Activated CD4-positive, alpha-beta memory T cell treated with anti-CD3 and anti-CD28 coated beads, Interleukin-2, amount 10 ng/mL, durations not matched to agents 7 days and 5 days (primary cell): ENCODE measurements at places on chromosomes 5 and 9. TPM values are rescaled to one million over a fixed set of nuclear protein-coding genes. Genes with fewer than 3 reads are reported as not detected.

FBN2 gene
- not detected for total RNA-seq

C5orf63 gene
- 7.1 TPM for total RNA-seq

ABL1 gene
- total RNA-seq = 30.8 TPM

PCDHGA3 gene
- total RNA-seq = not detected

GRCh38 chr5:93044859-93045666, 536.0 kb downstream of the NR2F1-AS1 start:
- no peak for DNase-seq

DNA sequence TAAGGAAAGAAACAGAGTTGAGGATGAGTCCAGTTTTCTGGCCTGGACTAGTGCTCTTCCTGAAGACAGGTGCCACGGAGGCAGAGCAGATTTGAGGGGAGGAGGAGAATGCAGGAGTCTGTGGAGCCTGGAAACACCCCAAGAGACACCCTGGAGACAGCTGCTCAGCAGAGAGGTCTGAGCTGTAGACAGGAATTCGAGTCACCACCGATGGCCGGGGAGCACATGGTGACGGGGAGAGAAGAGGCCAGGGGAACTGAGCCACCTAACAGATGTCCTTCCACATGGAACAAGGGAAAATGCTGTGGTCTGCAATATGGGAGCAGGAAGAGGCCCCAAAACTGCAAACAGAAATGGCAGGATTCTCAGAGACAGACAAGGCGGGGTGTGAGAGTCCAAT, 22.9 kb downstream of the CPLX2 start:
- DNase-seq = no peak

GRCh38 chr5:83306572-83307241, 164.8 kb upstream of the VCAN start:
- peak; percentile 38 for DNase-seq

- DNase-seq = no peak
These were observed 31.1 kb downstream of the SIL1 start for GRCh38 chr5:139167063-139167462.

DNA sequence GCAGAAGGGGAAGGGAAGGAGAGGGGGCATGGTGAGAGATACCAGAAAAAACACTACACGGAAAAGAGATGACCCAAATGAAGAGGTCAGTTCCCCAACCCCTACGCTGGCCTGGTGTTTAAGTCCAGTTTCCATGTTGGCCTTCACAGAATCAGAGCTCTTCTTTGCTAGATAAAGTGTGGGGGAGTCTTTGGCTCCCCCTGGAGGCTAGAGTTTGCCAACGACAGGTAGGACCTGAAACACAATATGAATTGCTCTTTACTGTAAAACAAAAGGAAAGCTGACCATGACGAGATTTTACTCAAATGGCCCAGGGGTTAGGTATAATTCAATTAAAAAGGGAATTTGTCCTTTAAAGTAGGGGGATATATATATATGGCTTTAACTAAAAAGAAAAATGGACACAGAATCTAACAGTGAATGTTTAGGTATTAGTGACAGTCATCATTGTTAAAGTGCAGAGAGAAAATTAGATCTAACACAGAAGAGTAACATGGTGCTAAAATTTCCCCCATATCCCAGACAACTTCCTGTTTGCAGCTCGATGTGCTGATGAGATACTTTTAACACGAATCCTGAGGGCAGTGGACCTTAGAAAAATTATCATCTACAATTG, 92.0 kb downstream of the SV2C start:
- peak; percentile 72 for DNase-seq

DNA sequence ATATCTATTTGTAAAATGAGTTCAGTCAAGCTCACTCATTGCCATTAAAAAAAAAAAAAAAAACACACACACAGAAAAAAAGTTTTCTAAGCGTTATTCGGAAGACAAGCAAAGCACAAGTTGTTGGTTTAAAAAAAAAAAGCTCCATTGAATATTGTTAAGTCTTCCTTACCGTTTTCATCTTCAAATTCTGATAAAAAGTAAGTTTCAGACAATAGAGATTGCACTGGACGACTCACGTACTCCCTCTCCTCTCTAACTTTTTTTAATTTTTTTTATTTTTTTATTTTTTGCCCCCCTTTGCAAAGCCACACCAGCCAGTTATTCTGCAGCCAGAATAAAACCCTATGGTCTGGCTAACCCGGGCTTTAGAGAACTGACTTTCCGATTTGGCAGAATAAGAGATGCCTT, 544 bp downstream of the ADAMTS6 start:
- no peak for DNase-seq

DNA sequence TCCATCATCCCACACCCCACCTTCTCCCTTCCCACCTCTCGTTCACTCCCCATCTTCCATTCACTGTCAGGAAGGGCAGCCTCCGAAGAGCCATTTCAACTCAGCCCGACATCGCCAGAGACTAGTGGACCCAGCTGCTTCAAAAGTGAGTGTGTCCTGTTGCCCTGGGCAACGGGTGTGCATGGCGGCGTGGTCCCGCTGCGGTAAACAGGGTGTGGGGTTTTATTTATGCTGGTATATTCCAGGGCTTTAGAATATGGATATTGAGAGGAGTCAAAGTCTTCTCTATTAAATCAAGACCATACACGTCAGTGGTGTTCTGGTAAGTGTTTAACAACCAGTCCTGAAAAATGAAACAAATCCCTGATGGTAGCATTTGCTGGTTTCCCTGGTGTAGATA, 274.5 kb downstream of the MAST4 start:
- no peak for DNase-seq

DNA sequence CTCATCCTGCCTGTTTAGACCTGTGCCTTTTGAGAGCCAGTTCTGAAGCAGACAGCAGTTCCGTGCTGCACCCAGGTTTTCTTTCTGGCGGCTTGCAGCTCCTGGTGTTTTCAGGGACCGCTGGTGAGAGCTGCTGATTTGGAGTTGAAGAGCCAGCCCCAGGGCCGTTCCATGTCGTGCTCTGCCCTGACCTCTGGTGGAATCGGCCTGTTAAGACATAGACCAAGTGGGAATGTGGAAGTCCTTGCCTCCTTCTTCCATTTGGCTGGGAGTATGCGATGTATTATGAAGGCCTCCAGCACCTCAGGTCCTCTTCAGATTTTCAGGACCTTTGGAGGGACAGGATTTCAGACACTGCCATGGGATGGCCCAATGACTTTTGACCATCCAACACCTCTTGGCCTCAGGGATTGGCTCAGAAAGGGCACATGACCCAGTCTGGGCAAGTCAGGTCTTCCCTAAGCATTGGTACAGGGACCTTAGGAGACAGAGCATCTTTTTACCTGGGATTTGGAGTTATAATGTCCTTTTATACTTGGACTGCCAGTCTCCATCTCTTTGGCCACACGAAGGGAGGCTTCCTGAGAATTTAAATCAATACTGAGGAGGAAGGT, 136.1 kb upstream of the CLINT1 start:
- DNase-seq = peak; percentile 58

DNA sequence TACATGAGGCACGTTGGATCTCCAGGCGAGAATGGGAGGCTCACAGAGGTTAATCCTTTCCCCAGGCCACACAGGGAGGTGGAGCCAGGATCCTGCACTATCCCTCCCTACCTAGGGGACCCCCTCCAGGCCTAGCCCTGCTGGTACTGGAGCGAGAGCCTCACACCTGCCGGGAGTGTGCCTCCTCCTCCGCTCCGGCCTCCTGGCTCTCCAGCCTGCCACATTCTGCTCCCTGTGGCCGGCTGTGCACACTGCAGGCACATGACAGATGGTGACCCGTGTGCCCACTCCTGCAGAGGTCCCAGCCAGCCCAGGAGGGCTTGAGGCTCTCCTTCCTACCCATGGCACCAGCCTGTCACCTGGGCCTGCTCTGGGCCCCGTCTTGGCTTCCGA, 93.4 kb downstream of the RXRA start:
- no peak for DNase-seq

- no peak for DNase-seq
These were observed 62.5 kb upstream of the EPB41L4B start for GRCh38 chr9:109383356-109383755.

GRCh38 chr9:113310538-113310937, 7.4 kb upstream of the RNF183 start:
- no peak for DNase-seq

- DNase-seq = no peak
These were observed 600 bp downstream of the ERCC6L2 start for GRCh38 chr9:95876138-95876444.

DNA sequence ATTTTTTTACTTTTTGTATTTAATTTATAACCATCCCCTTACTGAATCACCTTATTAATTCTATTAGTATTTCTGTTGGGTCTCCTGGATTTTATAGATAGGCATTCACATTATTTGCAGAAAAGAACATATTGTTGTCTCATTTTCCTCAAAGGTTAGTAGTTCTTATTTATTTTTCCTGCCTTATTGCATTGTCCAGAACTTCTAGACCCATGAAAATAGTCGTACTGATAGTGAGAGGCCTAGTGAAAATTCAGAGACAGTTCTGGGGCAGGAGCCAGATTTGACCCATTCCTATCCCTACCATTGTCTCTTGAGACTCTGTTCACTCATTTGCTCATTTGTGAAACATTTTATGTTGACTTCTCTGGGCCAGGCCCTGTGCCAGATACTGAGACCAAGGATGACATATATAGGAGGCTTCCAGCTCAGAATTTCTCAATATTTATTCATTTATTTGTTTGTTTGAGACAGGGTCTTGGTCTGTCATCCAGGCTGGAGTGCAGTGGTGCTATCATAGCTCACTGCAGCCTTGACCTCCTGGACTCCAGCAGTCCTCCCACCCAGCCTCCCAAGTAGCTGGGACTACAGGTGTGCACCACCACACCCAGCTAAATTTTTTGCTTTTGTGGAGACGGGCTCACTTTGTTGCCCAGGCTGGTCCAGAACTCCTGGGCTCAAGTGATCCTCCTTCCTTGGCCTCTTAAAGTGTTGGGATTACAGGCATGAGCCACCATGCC, 34.7 kb downstream of the COL27A1 start:
- no peak for DNase-seq
